ENCODE measurements at places on chromosomes 5 and 9.

DNA sequence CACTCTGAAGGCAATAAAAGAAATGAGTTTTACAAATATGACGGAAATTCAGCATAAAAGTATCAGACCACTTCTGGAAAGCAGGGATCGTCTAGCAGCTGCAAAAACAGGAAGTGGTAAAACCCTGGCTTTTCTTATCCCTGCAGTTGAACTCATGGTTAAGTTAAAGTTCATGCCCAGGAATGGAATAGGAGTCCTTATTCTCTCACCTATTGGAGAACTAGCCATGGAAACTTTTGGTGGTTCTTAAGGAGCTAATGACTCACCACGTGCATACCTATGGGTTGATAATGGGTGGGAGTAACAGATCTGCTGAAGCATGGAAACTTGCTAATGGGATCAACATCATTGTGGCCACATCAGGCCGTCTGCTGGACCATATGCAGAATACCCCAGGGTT lies 93.5 kb upstream of the RGMB start:
- no peak for DNase-seq

DNA sequence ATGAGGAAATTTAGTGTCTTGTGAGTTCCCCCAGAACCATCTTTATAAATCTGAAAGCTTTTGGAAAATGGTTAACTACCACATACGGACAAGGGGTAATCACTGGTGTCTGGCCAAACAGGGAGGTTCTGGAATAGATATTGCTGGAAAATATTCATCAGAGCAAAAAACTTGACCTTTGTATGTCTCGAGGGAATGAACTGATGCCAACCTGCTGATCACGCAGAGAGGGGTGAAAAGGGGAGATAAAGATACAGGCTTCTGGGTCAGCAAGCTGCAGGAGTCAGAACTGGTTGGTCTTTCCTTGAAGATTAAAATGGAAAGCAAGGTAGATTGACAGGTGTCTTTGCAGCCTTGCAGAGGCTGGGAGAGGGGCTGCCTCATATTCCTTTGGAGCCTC lies 35.5 kb downstream of the PSAT1 start:
- DNase-seq, result no peak

GRCh38 chr5:34045996-34046395 lies 3.0 kb upstream of the C1QTNF3 start:
- no peak for DNase-seq

DNA sequence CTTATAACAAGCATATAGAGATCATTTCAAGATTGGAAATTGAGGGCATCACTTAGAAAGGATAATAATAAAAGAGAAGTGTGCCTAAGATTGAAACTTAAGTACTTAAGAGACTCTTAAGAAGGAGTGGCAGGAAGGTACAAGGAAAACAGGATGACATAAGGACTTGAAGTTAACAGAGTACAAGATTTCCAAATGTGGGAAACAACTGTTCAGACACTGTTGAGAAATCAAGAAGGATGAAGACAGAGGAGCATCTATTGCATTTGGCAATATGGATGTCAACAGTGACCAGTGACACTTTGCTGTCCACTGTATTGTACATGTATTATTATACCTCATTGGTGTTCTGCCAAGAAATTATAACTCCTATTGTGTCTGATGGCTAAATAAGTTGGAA lies 157.8 kb upstream of the PTGER4 start:
- no peak for DNase-seq

- no peak for DNase-seq
Observed at GRCh38 chr5:14213813-14214585, 70.9 kb downstream of the TRIO start.

GRCh38 chr5:149635394-149635793 lies 54.1 kb downstream of the ARHGEF37 start:
- DNase-seq, result no peak

All from femur (tissue), 1 donor.